ENCODE measurements at places on chromosomes 1 and 21. TPM values are rescaled to one million over a fixed set of nuclear protein-coding genes. Genes with fewer than 3 reads are reported as not detected.

- no peak for DNase-seq
Measured at GRCh38 chr1:46772571-46772970, 26.3 kb upstream of the CYP4B1 start.

The ESRRG gene
- polyA plus RNA-seq, result not detected

DNA sequence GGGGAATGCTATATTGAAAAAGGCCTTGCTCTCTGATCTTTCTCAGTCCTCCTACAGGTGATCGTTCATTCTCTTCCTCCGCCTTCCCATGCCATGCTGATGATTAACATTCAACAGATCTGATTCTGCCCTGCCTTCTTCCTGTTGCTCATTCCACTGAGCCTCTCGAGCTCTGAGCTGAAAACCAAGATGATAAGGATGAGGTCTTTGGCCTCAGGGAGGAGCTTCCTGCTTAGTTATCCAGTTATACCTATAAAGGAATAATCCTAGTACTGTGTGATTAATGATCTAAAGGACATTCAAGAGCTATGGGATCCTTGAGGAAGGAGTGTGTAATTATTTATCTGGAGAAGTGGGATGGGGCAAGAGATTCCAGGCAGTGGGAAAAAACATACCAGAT lies 25.2 kb upstream of the MAP3K7CL start:
- no peak for DNase-seq

DNA sequence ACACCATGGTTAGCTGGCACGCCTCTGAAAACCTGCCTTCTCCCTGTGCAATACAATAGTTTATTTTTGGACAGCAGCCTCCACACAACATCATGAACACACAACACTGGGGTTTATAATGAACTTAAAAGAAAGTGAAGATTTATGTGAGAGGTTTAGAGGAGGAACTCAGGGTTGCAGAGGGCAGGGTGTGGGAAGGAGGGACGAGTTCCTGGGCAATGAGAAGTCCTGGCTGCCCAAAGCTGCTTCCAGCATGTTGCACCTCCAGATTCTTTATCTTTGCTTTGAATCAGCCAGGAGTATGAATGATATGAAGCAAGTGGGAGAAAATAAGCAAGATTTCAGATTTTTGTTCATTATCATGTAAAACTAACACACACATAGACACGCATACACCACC lies 11.3 kb upstream of the LRRC8D start:
- no peak for DNase-seq

The UBE2U gene
- not detected for polyA plus RNA-seq

GRCh38 chr1:26285366-26286063 lies 5.6 kb downstream of the SH3BGRL3 start:
- DNase-seq, result no peak

DNA sequence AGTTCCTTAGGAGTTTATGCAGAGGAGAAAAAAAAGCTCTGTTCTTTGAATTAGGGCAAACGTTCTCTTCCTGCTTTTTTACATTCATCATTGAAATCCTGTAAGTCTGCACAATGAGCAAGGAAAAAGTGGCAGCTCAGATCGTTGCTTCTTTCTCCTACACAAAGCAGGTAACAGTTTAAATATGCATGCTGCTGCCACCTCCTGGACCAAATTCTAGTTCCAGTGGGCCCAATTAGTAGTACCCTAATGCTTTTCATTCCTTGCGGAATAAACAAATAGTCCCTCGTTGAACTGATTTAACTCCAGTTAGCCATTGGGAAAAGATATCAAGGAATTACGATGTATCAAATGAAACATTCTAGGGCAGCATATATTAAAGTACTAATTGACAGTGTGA lies 20.1 kb downstream of the YTHDF2 start:
- DNase-seq, result no peak

The ZBTB18 gene
- 3.0 TPM for polyA plus RNA-seq

- DNase-seq, result no peak
Measured at GRCh38 chr1:150772326-150772725, 6.7 kb upstream of the CTSS start.

- no peak for DNase-seq
Measured at GRCh38 chr1:112997781-112998180, 41.8 kb upstream of the SLC16A1 start.

GRCh38 chr1:46444466-46444865 lies 45.2 kb upstream of the DMBX1 start:
- DNase-seq, result no peak

GRCh38 chr21:24023402-24023801 lies 1583.9 kb downstream of the MRPL39 start:
- no peak for DNase-seq

The KRTAP15-1 gene
- polyA plus RNA-seq, result not detected

GRCh38 chr1:205351984-205352713 lies 4.6 kb downstream of the KLHDC8A start:
- no peak for DNase-seq

DNA sequence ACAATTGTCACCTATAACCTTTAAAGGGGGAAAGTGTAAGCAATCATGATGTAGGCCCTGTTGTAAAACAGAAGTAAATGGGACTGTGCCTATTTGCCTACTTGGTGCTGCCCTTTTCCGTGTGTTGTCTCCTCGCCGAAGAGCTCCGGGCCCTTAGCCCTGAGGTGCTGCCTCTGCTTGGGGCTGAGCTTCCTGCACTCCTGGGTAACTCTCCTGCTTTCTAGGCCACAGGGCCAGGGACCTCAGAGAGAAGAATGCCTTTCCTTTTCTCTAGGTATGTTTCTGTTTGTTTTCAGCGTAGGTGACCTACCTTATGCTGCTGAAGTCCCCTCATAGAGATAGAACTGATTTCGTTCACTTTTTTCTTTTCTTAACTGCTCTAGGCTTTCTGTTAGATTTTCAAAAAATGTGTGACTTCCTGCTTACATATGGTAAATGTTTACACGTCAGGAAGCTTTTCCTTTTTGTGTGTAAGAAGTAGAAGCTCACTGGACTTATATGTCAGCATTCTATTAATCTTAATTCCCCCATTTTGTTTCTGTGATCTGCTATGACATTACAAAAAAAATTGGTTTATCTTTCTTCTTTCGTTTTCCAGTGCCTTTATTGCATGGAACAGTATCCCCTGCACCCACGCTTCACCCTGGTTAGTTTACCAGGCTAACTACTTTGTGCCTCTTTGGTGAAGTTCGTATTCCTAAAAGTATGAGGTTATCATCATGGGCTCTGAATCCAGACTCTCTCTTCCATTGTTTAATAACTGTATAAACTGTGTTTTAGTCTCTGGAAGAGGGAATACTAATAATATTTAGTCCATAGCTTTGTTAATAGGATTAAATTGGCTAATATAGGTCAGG lies 61.7 kb downstream of the ITSN1 start:
- DNase-seq, result no peak

The SIKE1 gene
- polyA plus RNA-seq, result 15.2 TPM

The MATN1 gene
- not detected for polyA plus RNA-seq

DNA sequence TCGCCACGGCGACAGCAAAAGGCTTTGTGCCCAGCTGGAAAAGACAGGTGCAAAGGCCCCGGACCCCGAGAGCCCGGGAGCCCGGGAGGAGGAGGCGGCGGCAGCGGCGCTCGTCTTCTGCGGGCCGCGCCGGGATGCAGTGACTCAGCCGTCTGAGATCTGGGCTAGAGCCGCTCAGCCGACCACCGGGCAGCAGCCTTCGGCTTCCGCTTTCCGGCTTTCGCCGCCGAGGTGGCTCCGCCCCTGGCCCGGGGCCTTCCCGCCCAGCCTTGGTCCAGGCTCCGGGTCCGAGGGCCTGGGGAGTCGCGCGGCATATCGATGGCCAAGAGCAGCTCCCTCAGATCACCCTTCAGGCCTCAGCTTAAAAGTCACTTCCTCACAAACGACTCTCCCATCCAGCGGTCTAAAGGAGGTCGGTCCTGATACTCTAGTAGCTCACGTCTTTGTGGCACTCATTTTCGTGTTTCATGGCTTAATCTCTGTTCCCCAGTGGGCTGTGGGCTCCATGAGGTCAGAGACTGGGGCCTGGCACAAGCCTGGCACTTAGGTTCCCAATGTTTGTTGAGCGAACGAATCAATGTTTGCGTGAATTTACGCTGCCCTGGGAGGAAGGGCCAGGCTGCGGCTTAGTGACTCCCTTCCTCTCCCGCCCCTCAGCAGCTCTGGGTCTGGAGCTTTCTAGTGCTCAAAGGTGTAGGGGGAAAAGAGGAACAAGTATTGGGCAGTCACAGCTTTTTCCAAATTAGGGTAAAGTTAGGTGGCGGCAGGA lies at the start of gene PHTF1:
PHTF1 (minus strand) TSS at position 154 of the 769 bp plus-strand sequence. CDS start 783 bp downstream, outside the sequence.
- peak; percentile 84 for DNase-seq

GRCh38 chr1:208369045-208369444 lies 124.9 kb upstream of the PLXNA2 start:
- DNase-seq, result no peak

The PGLYRP4 gene
- polyA plus RNA-seq, result 0.04 TPM

GRCh38 chr21:35559128-35559828 lies 501.0 kb downstream of the SETD4 start:
- no peak for DNase-seq

GRCh38 chr1:79903321-79903720 lies 896.8 kb upstream of the ADGRL4 start:
- DNase-seq, result no peak

GRCh38 chr1:94917251-94917650 lies 9.7 kb downstream of the CNN3 start:
- DNase-seq, result no peak

The PDZK1IP1 gene
- polyA plus RNA-seq, result 1.4 TPM

GRCh38 chr1:26689504-26689903 lies 6.3 kb upstream of the ARID1A start:
- no peak for DNase-seq

DNA sequence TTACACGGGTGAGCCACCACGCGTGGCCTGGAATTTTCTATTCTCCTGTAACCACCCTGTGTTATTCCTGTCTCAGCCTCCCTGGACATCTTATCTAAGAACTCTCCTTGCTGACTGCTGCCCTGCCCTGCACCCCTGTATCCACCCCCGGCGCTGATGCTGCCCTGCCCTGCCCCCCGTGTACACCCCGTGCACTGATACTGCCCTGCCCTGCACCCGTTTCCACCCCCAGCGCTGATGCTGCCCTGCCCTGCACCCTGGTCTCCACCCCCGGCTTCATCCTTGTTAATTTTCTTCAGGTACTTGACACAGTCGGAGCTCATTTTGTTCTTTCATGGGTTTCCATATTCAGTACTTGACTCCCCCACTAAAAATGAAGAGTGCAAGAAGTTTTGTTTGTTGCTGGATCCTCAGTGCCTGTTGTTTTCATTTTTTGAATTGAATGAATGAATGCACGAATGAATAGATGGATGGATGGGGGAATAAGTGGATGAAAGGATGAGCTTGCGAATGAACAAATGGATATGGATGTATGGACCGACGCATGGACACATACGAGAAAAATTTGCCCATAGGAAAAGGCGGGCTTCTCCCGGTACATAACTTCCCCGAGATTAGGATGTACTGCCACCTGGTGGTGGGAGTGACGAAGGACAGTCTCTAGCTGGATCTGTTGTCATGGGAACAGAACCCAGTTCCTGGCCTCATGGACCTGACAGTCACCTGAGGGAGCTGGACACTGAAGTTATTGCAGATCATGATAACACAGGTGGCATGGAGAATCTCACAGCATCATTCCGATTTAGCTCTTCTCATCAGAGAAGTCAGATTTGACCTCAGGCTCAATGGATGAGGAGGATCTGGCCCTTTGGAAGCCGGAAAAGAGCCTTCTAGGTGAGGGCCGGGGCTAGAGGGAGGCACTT lies 14.9 kb downstream of the AADACL4 start:
- peak; percentile 70 for DNase-seq

DNA sequence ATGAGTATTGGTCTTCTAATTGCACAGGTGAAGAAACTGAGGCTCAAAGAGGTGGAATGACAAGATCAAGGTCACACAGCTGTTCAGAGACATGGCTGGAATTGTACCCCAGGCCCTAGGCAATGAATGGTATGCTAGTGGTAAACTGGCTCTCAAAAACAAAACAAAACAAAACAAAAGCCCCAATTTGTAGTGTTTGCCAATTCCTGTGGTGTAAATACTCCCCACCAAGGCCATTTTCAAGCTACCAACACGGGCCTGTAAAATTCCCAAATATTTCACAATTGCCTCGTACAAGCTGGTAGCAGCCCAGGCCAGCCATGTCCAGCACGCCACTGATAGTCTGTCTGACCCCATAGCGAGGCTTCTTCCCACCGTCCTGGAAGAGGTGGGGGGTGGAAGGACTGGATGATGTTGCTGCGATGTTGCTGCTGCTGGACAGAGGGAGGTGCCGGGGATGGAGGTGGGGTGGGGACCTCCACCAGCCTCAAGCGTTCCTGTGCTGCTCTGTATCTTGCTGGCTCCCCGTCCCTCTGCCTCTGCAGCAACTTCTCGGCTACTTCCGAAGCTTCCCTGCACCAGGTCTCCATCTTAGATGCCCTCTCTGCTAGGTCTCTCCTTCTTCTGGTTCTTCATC lies 62.2 kb upstream of the RUNX3 start:
- DNase-seq, result no peak

The TTC13 gene
- 8.2 TPM for polyA plus RNA-seq

The ARHGEF16 gene
- not detected for polyA plus RNA-seq

DNA sequence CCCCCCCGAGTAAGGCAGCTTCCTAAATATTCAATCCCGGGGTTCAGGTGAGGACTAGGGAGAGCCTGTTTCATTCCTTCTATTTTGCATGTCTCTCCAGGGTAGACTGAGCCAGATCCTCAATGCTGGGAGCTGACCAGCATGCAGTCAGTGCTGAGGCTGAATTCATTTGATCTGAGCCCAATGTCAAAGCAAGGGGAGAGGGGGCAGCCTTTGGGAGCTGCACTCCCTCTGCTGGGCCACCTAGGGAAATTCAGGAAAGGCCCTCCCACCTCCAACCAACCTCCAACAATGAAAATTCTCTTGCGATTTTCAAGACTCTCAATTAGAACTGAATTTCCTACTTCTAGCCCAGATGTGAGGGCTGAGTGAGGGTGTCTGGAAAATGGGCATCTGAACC lies 371.2 kb downstream of the NPHP4 start:
- no peak for DNase-seq

All from CD14-positive monocyte (primary cell).